ENCODE measurements at places on chromosomes 6 and 20. TPM values are rescaled to one million over a fixed set of nuclear protein-coding genes. Genes with fewer than 3 reads are reported as not detected.

Gene DDO
- total RNA-seq: not detected

GRCh38 chr6:49531774-49532569 is 18.5 kb upstream of the C6orf141 start:
- peak; percentile 16 for DNase-seq

DNA sequence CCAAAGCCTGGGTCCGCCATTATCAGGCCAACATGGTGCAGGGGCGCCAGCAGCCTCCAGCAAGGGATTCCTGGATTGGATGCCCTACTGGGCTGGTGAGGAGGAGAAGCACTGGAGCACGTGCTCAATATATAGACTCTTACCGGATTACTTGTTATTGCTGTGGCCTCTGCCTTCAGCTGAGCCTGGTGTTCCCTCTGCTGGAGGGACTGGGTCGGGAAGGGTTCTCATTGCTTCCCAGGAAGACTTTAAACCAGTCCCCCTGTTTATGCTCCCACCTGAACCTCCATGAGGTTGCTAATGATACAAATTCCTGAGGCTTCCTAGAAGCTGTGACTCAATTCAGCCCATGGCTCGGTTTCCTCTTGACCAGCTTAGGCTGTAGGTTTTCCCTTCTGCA is 186.7 kb upstream of the ARID1B start:
- DNase-seq: no peak

Gene CST1
- not detected for total RNA-seq

Gene HRH3
- not detected for total RNA-seq
